ENCODE measurements at places on chromosomes 4 and X.
A peak's percentile ranks its signal among the peaks of the same experiment; 100 is the strongest.

GRCh38 chr4:17385403-17385802 lies 126.5 kb downstream of the QDPR start:
- peak; percentile 34 for DNase-seq

GRCh38 chr4:169054879-169055278 lies 44.8 kb upstream of the CBR4 start:
- DNase-seq: no peak

GRCh38 chr4:51880016-51880915 lies 37.3 kb downstream of the DCUN1D4 start:
- DNase-seq: no peak

DNA sequence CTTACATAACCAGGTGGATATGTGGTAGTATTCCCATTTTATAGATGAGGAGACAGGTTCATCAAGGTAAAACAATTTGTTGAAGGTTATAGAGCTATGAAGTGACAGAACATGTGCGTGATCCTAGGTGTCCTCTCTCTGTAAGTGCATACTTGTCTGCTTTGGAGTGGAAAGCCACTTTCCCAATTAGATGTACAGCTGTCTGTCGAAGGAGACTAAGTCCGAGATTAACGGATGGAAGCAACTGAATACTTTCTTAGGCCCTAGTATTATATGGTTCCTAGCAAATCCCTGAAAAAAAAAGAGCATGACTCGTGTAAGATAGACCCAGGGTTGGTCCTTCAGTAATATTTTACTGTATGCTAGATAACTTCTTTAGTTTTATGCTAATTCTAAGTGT lies 19.7 kb downstream of the TMEM131L start:
- no peak for DNase-seq

- no peak for DNase-seq
These were observed 147.8 kb downstream of the GRIA3 start for GRCh38 chrX:123331859-123332258.

GRCh38 chr4:6594341-6594740 lies 19.4 kb downstream of the MAN2B2 start:
- DNase-seq: no peak

- DNase-seq: no peak
These were observed 26.4 kb upstream of the LAP3 start for GRCh38 chr4:17550549-17550948.

DNA sequence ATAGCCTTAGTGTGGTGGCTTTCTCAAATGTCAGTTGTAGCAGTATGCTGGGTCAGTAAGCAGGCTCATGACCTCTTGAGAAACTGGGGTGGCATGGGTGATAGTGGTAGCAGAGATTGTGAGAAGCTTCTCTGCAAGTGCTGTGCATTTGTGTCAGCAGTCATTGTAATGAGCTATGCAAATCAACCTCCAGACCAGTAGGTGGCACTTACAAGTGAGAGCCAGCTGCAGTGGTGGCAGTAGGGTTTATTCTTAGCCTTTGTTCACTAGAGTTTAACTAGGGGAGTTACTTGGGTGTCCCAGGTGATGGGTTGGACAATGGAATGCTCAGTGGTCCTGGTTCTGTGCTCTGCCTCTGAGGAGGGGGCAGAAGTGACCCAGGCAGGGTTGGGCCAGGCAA lies 818.7 kb downstream of the PCDH7 start:
- no peak for DNase-seq

- DNase-seq: no peak
These were observed 37.3 kb downstream of the SAT1 start for GRCh38 chrX:23820235-23820782.

- DNase-seq: no peak
These were observed 118.3 kb upstream of the FRG1 start for GRCh38 chr4:189822326-189822725.

DNA sequence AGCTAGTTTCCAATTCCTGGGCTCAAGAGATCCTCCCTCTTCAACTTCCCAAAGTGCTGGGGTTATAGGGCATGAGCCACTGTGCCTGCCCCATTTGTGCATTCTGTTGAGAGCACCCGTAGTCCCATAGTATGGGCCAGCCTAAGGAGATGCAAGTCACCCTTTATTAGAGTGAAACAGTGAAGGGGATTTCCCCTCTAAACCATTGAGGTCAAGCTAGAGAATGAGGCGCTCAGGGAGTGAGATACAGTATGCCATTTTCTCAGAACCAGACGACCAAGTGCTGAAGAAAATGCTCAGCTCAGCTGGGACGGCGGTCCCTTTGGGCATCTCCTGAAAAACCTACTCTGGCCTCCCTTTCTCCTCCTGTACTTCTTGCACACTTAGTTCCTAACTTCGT lies 18.7 kb downstream of the RNF4 start:
- DNase-seq: no peak

DNA sequence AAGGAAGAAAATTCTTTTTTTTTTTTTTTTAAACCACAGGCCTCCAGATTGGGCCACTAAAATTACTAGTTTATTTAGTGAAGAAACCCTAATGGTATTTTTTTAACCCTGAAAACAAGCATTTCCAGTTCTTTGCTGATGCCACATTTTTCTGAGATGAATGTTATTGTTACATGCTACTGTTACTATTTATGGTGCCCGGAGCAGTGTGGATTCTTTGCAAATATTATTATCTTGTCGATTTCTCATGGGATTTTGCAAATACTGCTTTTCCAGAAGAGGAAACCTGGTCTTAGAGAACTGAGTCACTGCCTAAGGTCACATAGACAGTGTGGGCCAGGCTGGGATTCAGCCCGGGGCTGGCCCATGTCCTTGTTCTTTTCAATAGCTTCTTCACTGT lies 8.7 kb upstream of the ALAS2 start:
- peak; percentile 43 for DNase-seq

DNA sequence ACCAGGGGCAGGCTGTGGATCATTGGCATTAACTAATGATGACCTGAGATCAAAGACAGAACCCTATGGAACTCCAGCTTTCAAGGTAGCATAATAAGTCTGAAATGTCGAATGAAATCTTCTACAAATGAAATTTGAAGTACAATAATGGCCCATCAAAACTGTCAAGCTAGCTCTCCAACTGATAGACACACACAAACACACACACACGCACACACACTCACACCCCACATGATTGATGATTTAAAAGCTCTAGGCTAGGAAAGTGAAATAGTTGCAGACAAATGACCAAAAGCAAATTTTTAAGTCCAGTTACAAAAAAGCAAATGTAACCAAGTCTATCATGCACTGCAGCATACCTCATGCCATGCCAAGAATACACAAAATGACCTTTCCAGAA lies 655.7 kb downstream of the C4orf33 start:
- DNase-seq: no peak

GRCh38 chr4:13097971-13098370 lies 386.2 kb downstream of the RAB28 start:
- DNase-seq: no peak

GRCh38 chr4:89397441-89397840 lies 89.8 kb upstream of the GPRIN3 start:
- no peak for DNase-seq

- no peak for DNase-seq
These were observed 824 bp upstream of the UGDH start for GRCh38 chr4:39528061-39528465.

DNA sequence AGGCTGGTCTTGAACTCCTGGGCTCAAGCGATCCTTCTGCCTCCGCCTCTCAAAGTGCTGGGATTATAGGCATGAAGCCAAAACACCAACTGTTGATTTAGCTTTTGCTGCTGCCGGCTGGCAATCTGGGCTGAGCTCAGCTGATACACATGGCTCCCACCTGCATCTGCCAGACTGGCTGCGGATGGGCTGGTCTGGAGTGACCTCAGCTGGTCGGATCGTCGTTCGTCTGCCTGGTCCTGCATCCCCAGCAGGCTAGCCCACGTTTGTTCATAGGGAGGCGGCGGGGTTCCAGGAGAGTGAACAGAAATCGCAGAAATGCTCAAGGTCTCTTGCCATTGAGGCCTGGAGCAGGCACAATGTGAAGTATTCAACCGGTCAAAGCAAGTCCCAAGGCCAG lies 74.4 kb upstream of the DDX3X start:
- DNase-seq: peak; percentile 6

- peak; percentile 39 for DNase-seq
These were observed 28.2 kb downstream of the PHKA1 start for GRCh38 chrX:72685810-72686456.

GRCh38 chr4:122700178-122700725 lies 32.3 kb upstream of the BBS12 start:
- peak; percentile 13 for DNase-seq

GRCh38 chr4:151983854-151984253 lies 223.0 kb upstream of the GATB start:
- DNase-seq: no peak

DNA sequence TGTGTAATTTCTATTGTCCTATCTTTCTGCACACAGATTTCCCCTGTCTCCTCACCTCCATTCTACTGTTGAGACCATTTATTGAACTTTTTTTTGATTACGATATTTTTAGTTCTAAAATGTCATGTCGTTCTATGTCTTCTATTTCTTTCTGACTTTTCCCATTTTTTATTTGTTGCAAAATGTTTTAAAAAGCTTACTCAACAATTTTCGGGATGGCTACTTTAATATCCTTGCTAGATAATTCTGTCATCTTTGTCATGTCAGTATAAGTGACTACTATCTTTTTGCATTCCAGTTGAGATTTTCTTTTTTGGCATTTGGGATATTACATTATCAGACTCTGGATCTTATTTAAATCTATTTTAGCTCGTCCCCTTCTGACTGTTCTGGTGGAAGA lies 7.5 kb upstream of the DMD start:
- DNase-seq: no peak

- DNase-seq: no peak
These were observed 209.3 kb downstream of the SOWAHB start for GRCh38 chr4:76688619-76689144.

DNA sequence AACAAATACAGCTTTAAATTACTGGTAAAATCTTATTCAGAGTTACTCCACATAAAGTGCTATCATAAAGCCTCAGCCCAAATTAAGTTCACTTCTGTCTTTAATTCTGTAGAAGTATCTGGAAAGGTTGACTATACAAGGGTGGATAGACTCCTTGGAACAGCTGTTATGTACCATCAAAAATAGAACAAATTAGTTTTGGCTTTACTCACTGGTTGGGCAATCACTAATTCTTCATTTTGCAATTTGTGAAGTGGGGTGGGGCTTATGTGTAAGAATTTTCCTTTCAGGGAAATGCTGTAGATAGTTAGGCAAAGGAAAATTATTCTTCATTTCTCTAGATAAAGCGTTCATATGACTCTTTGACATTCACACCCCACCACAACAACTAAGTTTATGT lies 7.8 kb downstream of the DIAPH2 start:
- no peak for DNase-seq

DNA sequence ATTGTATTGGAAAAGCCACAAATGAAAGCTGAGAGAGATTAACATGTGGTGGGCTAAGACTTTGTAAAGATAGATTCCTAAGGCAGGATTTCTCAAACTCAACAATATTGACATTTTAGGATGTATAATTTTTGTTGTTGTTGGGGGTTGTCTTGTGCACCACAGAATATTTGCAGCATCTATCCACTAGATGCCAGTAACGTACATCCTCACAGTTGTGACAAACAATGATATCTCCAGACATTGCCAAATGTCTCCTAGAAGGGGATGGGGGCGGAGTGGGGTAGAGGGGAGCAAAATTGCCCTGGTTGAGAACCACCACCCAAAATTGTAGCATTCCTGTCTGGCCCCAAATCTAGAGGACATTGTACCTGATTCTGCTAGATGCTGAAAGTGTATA lies 14.7 kb upstream of the CBR4 start:
- DNase-seq: peak; percentile 61

DNA sequence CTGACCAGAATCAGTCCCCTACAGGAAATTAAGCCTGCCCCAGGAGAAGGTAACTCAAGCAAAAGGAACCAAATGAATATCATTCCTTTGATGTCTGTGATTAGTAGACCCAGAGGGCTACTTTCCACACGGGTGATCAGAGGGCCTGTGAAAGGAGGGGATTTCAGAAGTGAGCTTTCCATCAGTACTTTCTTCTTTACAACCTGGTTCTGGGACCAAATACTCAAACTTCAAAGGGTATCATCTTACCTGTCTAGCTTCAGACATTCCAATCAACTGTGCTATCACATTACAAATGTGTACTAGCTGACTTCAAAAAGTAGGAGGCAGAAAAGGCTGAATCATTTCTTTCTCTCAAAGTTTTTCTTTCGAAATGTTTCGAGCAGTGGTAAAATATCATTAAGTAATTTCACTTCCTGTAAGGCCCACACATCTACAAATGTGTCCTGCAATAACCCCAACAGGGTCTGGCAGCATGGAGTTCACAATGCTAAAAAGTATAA lies 23.9 kb downstream of the ACSL4 start:
- DNase-seq: peak; percentile 49

GRCh38 chrX:7996414-7996813 lies 69.2 kb upstream of the PNPLA4 start:
- peak; percentile 18 for DNase-seq

DNA sequence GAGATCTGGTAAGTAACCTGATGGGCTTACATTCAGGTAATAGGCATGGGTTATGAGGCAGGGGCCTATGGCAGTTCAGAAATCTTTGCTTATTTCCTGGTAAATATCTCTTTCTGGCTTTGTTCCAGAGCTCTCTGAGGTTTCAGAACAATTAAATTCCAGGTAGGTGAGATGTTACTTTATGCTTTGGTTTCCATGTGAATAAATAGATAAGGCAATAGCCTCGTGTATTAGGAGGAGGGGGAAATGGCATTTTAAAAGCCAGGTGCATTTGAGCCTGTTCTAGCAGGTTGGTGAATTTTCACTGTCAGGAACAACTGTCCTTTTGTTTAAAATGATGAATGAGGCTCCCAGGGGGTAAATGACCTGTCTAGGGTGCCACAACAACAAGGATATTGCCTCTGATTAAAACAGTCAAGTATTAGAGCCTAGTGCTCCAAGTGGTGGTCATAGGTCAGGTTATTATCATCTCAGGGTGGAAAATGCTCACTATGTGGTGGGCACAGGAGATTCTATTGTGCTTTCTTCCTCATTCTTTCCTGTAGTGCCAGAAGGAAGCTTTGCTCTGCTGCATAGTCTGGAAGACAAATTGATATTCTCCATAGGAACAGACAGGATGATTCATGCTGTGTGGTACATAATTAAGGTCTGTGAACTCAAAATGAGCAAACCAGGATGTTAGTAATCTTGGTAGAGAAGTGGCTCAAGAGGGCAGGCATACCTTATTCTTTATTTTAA lies 296.2 kb downstream of the INPP4B start:
- DNase-seq: peak; percentile 43

DNA sequence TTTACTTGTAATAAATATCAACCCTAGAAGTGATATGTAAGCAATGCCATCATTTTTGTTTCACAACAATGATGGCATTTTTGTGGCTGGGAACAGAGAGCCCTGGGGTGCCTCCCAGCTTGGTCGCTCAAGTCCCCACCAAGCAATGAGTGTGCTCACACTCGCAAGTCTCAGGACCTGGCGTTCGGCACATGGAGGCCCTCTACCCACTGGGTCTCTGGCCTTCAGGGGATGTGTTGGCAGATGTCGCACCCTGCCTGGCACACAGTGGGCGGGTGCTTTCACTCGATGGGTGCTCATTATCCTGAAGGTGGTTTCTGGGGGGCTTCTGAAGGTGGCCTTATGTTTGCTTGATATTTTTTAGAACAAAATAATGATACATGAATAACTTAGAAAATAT lies 74.7 kb upstream of the STS start:
- no peak for DNase-seq

- DNase-seq: no peak
These were observed 317.0 kb downstream of the ADGRL3 start for GRCh38 chr4:61517144-61517543.

GRCh38 chr4:184215709-184216328 lies 1.9 kb downstream of the ENPP6 start:
- DNase-seq: no peak

Data from fibroblast of skin of scalp (primary cell).